ENCODE measurements at places on chromosomes 16 and 17.

DNA sequence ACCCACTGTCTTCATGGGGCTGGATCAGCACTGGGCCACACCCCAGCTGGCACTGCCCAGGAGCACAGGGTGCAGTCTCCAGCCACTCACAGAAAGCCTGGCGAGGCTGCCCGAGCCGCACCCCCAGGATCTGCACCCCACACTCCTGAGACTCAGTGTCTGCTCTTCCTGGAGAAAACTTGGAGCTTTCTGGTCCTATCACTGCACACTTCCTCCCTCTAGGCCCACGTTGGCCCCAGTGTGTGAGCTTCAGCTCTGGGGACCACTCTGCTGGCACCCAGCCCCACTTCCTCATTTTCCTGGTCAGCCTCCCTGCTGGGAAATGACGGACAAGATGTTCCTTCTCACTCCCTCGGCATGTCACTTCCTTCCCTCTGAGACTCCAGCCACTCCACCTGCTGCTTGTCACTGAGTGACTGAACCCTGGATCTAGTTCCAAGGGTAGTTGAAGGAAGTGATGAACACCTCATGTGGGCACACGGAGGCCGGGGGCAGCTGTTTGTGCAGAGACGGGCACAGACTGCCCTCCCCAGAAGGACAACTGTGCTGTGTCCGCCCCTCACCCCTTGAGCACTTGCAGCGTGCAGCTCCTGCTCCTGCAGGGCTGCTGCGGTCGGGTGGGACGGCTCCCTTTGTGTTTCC lies 29.0 kb downstream of the ZC3H18 start:
- no peak for DNase-seq

DNA sequence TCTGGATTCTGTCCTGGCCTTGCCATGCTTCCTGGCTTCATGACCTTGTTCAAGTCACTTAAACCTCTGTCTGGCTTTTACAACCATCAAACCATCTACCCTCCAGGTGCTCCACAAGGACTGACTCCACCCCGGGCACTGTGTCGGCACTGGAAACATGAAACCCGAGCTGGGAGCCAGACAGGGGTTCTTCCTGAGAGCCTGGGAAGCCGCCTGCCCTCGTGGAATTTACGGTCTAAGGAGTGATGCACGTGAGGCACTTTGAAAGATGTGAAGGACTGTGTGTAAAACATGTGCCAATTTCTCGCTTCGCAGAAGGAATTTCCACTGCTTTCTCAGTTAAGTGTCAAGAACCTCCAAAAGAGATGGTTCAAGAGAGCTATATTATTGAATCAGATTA lies 11.6 kb downstream of the CDK5R1 start:
- DNase-seq = peak; percentile 27

GRCh38 chr16:30651124-30652004 lies 604 bp downstream of the PRR14 start:
- peak; percentile 61 for DNase-seq

DNA sequence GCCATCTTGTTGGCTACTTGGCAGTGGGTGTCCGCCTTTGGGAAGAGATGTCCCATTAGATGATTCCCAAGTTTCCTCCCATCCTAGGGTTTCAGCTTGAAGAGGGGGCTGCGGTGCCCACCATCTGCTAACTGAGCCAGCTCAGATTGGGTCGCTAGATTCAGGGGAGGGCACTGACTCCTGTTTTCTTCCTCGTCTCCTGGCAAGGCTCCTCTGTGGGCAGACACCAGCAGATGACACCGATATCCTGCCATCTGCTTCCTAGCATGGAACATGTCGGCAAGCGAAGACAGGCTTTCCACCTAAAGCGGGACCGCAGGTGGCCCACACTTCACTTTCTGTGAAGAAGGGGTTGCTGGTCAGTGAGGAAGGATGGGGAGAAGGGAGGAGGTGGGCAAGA lies 27.3 kb downstream of the C17orf75 start:
- no peak for DNase-seq

DNA sequence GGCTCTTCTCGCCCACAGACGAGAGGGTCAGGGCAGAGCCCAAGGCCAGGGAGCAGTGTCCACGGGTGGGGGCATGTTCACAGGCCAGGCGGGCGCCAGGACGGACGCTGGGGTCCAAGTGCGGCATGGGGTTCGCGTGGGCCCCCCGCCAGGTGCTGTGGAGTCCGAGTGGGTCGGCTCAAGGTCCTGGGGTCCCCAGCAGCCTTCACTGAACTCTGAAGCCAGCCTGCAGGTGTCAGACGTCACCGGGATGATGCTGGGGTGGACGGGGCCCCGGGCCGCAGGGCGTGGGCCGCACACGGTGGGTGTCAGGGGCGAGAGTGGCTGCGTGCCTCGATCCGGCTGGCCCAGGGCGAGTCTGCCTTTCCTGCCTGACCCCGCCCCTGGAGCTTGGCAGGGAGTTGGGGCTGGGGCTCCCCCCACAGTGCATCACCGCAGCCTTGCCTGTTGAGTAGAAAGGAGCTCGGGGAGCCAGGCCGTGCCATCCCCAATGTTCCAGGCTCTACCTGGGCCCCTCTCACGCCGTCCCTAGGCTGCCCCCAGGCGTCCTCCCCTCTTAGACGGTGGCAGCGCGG lies 19.0 kb downstream of the CACNA1H start:
- DNase-seq = no peak

GRCh38 chr17:82396601-82397435 lies 21.3 kb upstream of the HEXD start:
- peak; percentile 98 for DNase-seq

DNA sequence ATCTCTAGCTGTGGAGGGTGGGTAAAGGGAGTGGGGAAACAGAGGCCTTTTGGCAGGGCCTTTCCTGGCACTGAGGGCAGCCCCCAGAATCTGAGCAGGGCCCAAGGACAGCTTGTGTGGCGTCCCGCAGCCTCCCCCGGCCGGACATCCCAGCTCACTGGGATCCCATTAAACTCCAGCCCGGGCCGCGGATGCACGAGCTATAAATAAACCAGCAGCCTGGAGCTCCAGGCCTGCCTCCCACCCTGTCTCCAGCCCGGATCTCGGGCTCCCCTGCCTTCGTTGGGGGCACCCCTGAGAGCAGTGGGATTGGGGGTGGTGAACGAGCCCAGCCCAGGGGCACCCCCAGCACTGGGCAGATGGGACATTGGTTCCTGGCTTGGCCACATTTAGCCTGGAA lies 13.8 kb upstream of the AATK start:
- DNase-seq = no peak

GRCh38 chr17:45370949-45371413 lies 54.2 kb upstream of the MAP3K14 start:
- DNase-seq = peak; percentile 37

GRCh38 chr17:14468858-14469257 lies 168.0 kb downstream of the HS3ST3B1 start:
- DNase-seq = no peak

DNA sequence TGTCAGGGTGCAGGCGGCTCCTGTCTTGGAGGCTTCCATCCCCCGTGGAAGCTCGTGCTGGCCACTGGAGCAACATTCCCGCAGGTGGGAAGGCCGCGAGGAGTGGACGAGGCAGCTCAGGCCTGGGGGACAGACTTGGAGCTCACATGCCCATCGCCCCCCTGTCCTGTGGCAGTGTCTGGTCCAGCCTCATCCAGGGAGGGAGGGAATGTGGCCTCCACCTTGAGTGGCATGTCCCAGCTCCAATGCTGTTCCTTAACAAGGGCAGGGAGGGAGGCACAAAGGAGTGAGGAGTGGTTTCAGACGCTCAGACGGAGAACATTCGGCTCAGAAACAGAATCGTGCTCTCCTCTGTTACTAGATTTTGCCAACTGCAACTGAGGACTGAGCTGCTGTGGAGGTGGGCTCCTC lies 159.4 kb upstream of the CHMP6 start:
- peak; percentile 78 for DNase-seq

DNA sequence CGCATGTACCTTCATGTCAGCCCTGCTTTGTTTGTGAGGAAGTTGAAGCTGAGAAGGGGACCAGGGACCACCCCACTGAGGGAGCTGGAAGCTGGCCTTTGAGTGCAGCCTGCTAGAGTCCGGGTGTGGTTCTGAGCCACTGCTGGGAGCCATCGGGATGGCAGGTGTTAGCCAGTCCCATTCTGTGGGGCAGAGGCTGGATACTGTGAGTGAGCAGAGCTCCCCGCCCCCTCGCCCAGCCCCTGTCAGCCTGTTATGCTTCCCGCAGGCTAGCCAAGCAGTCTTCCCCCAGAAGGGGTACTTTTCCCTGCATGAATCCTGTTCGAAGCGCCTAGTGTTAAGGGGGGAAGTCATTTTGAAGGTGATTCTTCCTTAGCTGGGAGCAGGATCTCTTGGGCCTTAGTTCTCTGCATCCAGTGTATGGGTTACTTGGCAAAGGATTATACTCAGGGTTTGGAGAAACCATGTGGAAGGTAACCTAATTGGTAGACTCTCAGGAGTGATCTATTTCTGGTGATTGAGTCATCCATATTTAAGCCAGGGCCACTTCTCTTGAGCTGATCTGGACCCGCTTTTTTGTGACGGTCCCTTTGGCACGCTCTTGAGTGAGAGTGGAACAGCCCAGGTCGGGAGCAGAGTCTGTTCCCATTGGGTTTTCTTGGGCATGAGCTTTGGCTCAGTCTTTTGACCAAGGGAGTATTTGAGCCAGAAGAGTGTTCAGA lies 23.8 kb downstream of the AKAP1 start:
- DNase-seq = no peak

- peak; percentile 61 for DNase-seq
These were observed 32.7 kb upstream of the AXIN2 start for GRCh38 chr17:65593855-65594845.

- peak; percentile 29 for DNase-seq
These were observed 19.9 kb upstream of the PLLP start for GRCh38 chr16:57304169-57305061.

GRCh38 chr17:58641887-58642311 lies 49.9 kb downstream of the TEX14 start:
- peak; percentile 37 for DNase-seq

- peak; percentile 13 for DNase-seq
These were observed 9.4 kb upstream of the SLC6A4 start for GRCh38 chr17:30244853-30245385.

DNA sequence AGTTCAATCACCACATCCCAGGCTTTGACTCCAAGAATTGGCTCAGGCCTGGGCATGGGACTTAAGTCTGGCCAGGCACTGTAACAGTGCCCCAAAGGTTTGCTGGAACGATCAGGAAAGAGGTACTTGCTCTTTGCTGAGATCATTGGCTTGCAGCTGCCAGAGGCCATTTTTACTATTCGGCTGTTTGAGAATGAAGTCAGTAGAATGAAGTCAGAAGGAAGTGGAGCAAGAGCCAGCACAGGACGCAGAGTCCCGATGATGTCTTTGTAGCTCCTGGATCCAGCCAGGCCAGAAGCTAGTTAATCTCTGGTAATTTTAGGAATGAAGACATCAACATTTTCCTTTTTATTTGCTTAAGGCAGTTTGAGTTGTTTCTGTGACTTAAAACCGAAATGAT lies 195.5 kb downstream of the RAB11FIP4 start:
- no peak for DNase-seq

DNA sequence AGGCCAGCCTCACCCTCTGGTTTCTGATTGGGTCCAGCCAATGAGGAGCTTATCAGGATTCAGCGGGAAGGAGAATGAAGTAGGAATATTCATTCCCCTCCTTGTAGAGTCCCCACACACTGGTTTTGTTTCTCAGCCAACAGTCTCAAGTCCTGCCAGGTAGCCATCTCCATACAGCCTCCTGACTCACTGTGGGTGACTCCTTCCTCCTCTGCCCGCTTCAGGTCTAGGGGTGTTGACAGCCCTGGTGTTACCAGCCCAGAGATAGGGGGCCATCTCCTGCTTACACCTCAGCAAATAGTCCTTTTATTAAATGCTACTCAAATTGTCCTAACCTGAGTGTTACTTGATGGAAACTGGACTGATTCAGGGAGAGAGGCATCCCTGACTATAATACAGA lies 4.0 kb upstream of the MFAP4 start:
- DNase-seq = no peak

GRCh38 chr17:2883544-2884213 lies 87.4 kb downstream of the RAP1GAP2 start:
- peak; percentile 5 for DNase-seq

DNA sequence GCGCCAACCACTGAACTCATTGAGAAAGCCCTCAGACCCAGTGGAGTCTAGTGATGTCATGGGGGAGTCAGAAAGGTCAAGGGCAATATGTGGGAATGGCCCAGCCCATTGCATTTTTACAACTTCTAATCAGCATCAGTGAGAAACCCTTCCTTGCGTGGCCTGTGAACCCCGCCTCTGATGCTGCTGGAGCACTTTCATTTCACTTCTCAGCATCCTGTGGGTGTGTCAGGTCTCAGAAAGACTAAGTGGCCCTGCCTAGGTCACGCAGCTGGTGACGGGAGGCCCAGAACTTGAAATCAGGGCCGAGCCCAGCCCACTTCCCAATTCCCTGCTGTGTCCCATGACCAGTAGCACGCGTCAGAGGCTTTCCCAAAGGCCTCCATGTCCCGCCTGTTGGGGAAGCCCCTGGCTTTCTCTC lies 6.1 kb downstream of the DNAI2 start:
- no peak for DNase-seq

GRCh38 chr17:70168977-70169708 lies at the start of gene KCNJ2:
Gene KCNJ2, plus strand, starts transcription at chr17:70169532. Its CDS starts 5,508 bp downstream, at chr17:70175040.
- DNase-seq = peak; percentile 58

GRCh38 chr17:41521574-41522261 lies 3.0 kb upstream of the KRT15 start:
- DNase-seq = peak; percentile 80

DNA sequence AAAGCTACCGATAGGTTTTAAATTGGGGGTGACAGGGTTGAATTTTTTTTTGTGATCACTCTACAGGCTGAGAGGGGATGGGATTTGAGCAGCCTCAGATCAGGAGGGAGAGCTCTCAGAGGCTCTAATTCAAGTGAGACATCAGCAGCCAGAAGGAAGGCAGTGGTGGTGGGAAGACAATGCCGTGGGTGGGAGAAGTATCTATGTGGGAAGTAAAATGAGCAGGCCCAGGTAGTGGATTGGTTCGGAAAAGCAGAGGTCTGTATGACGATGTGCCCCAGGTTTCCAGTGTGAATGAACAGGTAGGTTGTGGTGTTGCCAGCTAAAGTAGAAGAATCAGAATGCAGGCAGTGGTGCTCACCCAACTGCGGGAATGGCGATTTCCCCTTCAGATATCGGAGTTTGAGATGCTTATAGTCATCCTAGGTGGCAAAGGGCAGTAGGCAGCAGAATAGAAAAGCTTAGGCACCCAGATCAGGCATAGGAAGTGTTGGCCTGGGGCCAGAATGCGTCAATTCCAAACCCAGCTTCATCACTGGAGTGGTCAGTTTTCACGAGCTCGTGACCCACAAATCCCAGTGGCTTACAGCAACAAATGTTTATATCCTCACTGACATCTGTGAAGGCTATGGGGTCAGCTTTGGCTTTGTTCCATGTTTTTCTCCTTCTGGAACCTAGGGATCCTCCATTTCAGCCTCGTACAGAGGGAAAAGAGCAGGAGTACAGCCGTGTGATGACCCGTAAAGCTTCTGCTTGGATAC lies 24.0 kb downstream of the MEOX1 start:
- no peak for DNase-seq

Data from fibroblast of skin of right quadriceps (primary cell).